ENCODE measurements at places on chromosomes 7 and 10.
A peak's percentile ranks its signal among the peaks of the same experiment; 100 is the strongest.

DNA sequence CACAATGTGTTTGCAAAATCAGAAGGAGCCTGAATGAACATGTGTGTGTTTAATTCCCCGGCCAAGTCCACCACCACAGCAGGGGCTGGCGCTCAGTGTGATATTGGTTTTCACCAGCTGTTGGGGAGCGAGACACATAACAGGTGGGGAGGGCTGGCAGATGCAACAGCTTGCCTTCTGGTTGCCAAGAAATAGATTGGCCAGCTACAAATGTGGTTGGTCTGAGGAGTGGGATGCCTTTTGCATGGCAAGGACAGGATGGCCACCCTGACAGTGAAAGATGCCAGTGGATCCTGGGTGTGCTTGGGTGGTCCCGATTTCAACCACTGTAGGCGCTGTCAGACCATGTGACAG, 292.5 kb upstream of the FZD8 start:
- no peak for DNase-seq

DNA sequence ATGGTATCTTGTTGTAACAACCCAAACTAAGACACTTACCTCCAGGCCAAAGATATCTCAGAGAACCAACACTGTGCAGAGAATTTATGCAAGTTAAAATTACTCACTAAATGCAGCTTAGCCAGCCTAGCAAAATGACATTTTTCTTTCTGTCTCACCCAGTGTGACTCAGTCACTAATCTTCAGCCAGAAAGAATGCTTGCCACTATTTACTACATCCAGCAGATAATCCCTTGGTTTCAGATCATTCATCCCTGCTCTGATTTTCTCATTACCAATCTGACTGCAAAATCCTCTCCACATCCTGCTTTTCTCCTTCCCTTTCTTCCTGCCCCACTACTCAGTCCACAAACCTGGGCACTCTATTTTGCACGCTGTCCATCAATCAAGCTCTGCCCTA, 93.5 kb upstream of the NEBL start:
- no peak for DNase-seq

DNA sequence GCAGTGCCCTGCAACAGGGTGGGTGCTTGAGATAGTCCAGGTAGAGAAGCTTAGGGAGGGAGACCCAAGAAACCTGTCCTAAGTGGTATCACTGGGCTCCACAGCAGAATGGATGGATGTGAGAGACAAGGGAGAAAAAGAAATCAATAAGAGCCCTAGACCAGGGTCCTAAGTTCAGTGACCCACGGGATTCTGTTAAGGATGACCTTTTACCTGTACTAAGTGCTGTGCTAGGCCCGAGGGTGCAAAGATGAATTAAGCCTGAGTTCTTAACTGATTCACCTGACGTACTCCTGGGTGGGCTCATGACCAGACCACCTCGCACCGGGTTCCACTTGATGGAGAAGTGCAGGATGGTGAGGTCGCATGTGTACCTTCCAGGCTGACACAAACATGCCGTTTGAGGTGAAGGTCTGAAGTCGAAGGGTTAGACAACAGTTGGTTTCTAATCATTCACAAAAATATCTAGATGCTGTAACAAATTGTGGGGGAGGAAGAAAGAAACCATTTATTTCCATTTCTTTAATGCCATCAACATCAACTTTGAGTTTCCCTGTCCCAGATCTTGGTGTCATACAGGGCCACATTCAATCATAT, 166.5 kb downstream of the HERPUD2 start:
- DNase-seq, result no peak

- no peak for DNase-seq
Observed at GRCh38 chr10:49371967-49372366, 23.9 kb downstream of the DRGX start.

- no peak for DNase-seq
Observed at GRCh38 chr10:95782318-95782717, 26.4 kb downstream of the ENTPD1 start.

- DNase-seq, result no peak
Observed at GRCh38 chr7:16187131-16187530, 234.2 kb downstream of the CRPPA start.

DNA sequence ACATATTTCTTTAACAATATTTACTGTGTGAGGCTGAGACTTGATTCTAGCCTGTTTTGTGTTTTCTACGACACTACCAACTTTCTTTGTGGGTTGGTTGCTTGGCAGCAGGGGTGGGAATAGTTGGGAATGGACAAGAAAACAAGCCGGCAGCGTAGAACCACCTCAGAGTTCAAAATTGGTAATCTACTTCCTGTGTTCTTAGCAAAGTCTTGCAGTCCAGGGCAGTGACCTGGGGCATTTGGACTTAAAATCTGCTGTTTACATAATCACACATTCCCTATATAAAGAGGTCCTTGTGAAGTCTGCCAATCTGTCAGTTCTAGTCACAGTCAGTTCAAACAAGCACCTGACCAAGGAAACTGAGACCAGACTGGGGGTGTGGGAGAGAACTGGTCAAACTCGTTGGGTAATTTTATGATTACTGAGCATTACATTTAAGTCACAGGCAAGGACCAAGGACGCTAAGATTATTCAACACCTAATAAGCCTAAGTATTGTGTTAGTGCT, 167.9 kb downstream of the CPEB3 start:
- no peak for DNase-seq

DNA sequence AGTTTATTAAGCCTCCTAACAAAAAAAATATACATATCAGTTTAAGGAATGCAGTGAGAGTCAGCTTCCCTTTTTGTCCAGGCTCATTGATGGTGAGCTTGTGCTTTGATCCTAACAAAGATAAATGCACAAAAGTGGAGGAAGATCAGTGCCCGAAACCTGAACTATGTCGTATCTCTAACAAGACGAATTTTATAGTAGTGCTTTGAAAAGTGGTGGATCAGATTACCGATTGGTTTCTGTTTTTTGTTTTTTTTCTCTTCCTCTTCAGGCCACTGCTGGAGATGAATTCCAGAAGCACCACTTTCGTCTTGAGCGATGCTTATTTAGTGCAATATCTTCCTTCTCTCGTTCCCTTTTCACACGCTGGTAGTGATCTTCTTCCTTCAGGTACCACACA, 72.8 kb downstream of the RHOBTB1 start:
- DNase-seq, result no peak

DNA sequence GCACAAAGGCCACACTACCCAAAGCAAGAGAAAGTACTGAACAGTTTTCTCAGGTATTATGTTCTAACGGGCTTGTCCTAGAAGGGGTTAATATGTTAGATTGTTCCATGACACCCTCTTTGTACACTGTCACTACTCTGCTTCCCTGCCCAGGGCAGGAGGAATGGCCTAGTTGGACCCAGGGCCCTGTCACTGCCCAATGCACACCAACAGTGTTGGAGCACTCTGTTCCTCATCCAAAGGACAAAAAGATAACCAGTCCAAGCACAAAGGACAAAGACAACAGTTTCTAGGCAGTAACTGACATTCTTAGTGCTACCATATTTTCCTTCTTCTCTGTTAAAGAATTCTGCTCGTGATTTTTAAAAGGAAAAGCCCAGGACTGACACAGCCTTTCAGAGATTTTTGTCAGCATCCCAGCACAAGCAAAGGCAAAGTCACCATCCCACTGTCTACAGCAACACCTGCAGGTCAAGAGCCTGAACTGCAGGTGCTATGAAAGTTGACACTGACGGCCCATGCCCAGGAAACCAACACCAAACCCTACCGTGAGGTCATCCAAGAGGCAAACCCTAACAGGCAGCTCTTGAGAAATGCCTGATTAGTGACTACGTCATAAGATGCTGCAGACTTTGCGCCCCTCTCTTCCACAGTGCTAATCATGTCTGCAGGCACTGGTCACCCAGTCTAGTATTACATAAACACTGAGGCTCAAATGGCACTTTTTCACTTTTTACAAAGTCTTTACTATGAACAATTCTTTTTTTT, 13.2 kb downstream of the NUDCD3 start:
- DNase-seq, result peak; percentile 74

GRCh38 chr7:115561335-115562110, 469.0 kb downstream of the TFEC start:
- DNase-seq, result no peak

GRCh38 chr7:26681819-26682418, 182.5 kb downstream of the SKAP2 start:
- DNase-seq, result peak; percentile 37

Data from NCI-H1092 treated with DMSO at 0.1 percent for 48 hours (cell line).